CD4-positive, CD25-positive, alpha-beta regulatory T cell (primary cell): ENCODE measurements at places on chromosomes 16 and 17. TPM values are rescaled to one million over a fixed set of nuclear protein-coding genes. Genes with fewer than 3 reads are reported as not detected.
A peak's percentile ranks its signal among the peaks of the same experiment; 100 is the strongest.

The TBC1D3 gene
- polyA plus RNA-seq: not detected

GRCh38 chr16:1920727-1921171 lies 2.5 kb upstream of the HS3ST6 start:
- DNase-seq: peak; percentile 23

DNA sequence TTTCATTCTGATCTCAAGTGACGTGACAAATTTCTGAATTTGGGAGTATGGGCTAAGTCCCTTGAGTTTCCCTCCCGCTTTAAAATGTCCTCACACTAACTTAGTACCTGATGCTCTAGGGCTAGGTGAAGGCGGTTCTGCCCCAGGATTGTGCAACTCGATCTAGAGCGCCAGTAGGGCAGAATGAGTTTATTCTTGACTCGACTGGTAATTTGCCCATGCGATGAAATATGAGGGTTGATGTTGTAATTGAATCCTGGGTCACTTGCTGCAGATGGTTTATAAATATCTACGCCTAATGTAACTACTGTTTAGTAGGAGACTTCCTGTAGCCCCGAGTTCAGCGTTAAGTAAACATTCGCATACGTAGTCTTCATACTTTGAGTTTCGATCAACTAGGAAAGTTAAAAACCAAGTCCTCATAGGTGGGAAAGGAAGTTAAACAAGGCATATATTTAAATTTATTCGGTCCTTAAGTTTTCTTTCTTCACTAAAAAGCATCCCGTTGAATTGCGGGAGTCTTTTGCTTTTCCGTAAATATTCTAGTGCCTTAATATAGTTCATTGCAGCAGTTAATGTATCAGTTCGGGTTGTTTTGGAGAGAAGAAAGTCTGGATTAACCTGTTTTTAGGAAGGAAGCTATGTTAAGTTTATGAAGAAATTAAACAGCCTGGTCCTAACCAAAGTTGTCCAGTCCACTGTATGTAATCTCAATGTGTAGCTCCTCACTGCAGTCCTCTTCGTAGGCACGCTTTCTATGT lies 1.6 kb downstream of the CTCF start:
- DNase-seq: peak; percentile 68

GRCh38 chr17:2151358-2152033 lies 96.6 kb downstream of the HIC1 start:
- no peak for DNase-seq

The CCDC40 gene
- not detected for polyA plus RNA-seq

The CXCL16 gene
- 0.79 TPM for polyA plus RNA-seq

- no peak for DNase-seq
Measured at GRCh38 chr16:1184156-1184868, 31.4 kb downstream of the CACNA1H start.

DNA sequence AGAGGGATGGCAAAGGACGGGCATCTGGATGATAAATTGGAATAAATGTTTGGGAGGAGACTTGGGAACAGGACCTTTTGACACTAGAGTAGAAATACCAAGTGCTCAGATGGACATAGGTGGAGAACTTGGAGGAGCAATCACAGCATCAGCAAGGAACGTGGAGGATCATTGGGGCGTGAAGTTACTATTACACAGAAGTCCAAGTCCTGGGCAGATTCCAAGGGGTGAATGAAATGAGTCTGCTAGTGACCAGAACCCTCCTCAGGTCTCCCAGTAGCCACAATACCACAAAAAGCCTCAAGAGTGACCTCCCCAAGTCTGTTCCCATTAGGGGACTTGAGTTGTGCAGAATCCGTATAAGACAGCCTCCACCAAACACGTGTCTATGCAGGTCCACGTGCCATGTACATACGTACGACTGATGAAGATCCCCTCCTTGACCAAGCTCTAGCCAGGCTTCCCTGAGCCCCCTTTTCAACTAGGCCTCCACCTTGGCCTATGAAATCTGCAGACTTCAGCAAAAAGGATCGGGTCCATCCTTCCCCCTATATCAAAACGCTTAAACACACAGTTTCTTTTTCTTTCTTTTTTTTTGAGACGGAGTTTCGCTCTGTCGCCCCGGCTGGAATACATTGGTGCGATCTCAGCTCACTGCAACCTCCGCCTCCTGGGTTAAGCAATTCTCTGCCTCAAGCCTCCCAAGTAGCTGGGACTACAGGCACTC lies 2.2 kb downstream of the C17orf67 start:
- DNase-seq: no peak

GRCh38 chr16:77234611-77235010 lies 35.4 kb downstream of the SYCE1L start:
- no peak for DNase-seq

DNA sequence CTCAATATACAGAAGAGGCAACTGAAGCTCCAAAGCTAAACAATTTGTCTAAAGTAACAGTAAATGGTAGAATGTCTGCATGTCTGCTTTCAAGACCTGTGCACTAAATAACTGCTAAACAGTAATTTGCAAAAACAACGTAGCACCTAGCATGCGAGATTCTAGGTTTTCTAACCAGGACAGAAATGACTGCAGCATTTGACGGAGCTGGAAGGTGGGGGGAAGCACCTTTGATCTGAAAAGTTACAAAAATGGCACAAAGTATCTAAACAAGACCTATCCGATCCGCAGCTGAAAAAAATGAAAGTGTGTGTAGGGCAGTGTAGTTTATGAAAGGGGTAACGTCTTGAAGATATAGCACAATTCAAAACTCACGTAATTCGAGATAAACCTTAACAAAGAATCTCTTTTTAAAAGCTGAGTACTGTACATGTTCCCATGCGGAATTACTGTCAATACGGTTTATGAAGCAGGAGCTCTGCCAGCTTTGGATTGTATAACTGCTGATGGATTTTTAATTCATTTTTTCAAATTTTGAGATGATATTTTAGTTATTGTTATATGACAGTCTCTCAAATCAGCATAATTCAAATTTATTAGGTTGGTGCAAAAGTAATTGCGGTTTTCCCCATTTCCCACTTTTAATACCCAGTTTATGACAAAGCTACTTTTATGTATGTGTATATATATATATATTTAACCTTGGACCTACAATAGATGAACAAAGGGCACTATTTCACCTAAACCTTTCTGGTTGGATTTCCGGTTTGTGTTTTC lies 1.2 kb upstream of the WIPI1 start:
- DNase-seq: no peak

DNA sequence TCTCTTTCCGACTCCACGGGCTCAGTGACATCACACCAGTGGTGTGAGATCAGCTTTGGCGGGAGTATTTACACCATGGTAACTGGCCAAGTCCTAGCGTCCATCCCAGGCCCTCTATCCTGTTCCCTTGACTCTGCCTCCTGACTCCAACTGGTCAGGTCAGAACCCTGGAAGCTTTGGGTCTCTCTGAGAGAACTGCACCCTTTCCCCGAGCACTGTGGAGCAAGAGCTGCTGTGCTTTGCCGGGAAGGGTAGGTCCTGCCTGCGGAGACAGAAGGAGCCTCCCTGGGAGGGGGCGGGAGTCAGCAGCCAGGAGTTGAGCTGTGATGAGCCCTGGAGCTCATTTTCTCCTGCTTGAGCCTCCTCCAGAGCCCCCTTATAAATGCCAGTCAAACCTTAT lies 212.1 kb upstream of the TNRC6C start:
- DNase-seq: no peak

DNA sequence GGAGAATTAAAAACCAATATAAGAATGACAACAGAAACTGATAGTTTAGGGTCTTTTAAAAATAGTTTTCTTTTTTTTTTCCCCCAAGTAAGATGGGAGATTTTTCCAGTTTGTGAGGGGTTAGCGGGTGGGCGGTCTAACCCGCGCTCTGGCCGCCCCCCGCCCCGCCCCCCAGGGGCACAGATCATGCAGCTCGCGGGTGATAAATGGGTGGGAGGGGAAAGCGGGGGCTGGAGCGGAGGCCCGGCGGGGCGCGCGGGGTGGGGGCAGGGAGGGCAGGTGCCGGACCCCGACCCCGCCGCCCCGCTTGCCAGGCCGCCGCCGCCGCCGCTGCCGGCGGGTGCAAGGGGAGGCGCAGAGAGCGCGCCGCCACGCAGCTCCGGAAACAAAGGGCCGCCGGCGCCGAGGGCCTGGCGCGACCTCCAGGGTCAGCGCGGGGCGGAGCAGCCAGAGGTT lies 60.1 kb upstream of the GSE1 start:
- DNase-seq: no peak

- no peak for DNase-seq
Measured at GRCh38 chr16:82888591-82889001, 261.8 kb downstream of the CDH13 start.

The NGFR gene
- polyA plus RNA-seq: not detected

The PEX12 gene
- polyA plus RNA-seq: 1.4 TPM

DNA sequence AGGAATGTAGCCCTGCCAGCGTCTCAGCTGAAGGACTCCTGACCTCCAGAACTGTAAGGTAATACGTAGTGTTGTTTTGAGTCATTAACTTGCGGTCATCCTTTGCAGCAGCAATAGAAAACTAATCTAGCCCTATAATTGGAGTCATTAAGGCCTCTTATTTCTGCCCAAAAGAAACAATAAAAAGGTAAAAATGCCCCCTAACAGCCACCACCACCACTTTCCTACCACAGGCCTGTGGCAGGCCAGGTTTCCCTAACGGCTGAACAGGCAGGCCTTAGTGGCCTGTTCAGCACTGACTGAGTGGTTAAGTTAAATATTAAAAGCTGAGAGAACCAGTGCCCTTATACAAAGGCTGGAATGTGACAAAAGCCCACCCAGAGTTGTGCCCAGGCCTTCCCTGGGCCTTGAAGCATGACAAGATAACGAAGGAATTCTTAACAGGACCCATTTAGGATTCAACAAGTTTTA lies 286.5 kb upstream of the ERCC4 start:
- DNase-seq: no peak

- no peak for DNase-seq
Measured at GRCh38 chr17:76492123-76492988, 8.9 kb downstream of the RHBDF2 start.

GRCh38 chr16:68371276-68371651 lies 60.4 kb downstream of the PRMT7 start:
- DNase-seq: no peak

DNA sequence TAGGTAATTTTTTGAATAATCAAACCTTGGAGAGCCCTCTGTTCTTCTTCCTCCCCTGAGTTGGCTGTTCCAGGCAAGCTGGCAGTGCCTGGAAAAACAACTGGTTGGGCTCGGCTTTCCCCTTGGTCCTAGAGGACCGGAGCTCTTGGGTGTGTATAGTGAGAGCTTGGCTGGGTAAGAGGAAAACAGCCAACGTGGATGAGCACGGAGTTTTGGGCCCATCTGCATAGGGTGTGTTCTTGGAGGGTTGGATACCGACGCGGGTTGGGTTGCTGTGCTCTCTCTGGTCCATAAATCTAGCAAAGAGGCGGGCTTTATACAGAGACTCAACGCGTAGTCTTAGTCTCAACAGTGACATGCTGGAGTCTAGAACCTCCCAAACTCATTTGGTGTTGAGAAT lies 23.2 kb downstream of the ITGB3 start:
- no peak for DNase-seq

The XAF1 gene
- polyA plus RNA-seq: 23.3 TPM

DNA sequence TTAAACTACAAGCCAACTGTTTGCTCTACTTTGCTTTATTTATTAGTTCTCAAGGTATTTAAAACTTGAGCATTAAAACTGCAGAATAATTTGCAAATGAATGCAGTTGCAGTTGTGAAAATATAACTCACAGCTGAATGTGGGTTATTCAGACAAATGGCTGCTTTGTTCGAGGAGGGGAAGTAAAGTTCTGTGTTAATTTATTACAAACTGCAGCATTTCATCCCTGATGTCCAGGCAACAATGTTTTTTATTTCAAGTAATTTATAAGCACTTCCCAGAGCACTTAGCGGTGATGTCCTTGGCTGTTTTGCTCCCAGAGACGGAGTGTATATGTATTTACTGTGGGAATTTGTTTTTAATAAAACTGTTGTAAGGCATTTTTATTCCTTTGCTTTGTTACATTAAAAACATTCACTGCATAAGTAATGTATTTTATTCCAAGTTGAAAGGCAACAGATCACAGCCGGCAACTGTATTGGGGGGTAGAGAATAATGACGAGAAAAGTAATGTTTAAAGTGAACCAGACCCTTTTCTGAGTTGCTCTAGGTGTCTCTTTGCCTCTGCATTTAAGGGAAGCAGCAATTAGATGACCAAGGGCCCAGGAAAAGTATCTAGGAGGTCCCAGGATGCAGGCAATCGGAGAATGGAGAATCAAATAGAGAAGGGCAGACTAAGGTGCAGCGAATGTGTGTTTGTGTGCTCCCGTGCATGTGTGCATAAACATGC lies 291.2 kb upstream of the SALL1 start:
- no peak for DNase-seq

DNA sequence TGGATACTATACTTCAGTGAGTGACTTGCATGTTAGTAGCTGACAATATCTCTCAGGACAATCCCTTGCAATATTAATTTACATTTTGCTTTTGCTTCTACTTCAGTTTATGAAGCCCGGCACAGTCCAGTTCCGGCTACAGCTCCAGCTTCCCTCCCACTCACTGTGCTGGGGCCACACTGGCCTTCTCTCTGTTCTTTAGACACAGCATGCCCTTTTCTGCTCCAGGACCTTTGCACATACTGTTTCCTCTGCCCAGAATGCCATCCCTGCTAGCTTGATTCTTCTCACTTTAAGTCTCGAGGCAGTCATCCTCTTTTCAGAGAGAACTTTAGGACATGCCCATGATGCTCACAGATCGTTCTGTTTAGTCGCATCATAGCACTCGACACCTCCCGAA lies 25.5 kb upstream of the LRRC75A start:
- DNase-seq: no peak

DNA sequence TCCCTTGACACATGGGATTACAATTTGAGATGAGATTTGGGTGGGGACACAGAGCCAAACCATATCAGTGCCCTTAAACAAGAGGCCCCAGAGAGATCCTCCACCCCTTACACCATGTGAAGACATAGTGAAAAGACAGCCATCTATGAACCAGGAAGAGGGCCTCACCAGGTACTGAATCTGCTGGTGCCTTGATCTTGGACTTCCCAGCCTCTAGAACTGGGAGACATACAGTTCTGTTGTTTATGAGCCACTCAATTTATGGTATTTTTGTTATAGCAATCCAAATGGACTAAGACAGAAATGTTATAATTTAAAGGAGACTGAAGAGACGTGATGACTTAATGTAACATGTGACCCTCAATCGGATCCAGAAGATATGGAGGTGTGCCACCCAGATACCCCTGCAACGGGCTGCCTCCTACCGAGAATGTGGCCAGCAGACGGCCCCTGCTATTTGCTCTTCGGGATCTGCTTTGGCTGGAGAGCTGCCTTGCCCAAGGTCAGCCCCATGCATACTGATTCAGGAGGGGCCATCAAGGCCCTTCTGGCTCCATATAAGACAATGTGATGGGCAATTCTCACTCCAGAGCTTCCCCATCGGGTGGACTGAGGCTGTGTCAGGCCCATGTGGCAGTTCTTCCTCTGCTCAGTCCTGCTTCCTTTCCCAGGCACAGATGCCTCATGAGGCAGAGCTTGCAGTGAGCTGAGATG lies 80.6 kb downstream of the NETO2 start:
- no peak for DNase-seq

The LHX1 gene
- polyA plus RNA-seq: 0.22 TPM

- no peak for DNase-seq
Measured at GRCh38 chr17:58097384-58098088, 14.3 kb downstream of the DYNLL2 start.

The TELO2 gene
- 11.1 TPM for polyA plus RNA-seq

- DNase-seq: no peak
Measured at GRCh38 chr17:70661342-70662222, 492.2 kb downstream of the KCNJ2 start.

The SPIRE2 gene
- not detected for polyA plus RNA-seq

The CMTM2 gene
- not detected for polyA plus RNA-seq

The MPP3 gene
- polyA plus RNA-seq: not detected

- DNase-seq: peak; percentile 38
Measured at GRCh38 chr17:32142857-32143526, 690 bp downstream of the RHOT1 start.

- DNase-seq: no peak
Measured at GRCh38 chr16:8571061-8571596, 19.2 kb downstream of the TMEM114 start.
